ENCODE measurements at places on chromosomes 7 and 10. TPM values are rescaled to one million over a fixed set of nuclear protein-coding genes. Genes with fewer than 3 reads are reported as not detected.

GRCh38 chr7:108290459-108291151 lies 160.4 kb upstream of the LAMB4 start:
- no peak for DNase-seq

GRCh38 chr10:129932182-129932581 lies 31.9 kb downstream of the EBF3 start:
- peak; percentile 17 for DNase-seq

GRCh38 chr10:100966887-100967286 lies 2.4 kb upstream of the SEMA4G start:
- DNase-seq, result no peak

The ST8SIA6 gene
- 1.2 TPM for total RNA-seq

DNA sequence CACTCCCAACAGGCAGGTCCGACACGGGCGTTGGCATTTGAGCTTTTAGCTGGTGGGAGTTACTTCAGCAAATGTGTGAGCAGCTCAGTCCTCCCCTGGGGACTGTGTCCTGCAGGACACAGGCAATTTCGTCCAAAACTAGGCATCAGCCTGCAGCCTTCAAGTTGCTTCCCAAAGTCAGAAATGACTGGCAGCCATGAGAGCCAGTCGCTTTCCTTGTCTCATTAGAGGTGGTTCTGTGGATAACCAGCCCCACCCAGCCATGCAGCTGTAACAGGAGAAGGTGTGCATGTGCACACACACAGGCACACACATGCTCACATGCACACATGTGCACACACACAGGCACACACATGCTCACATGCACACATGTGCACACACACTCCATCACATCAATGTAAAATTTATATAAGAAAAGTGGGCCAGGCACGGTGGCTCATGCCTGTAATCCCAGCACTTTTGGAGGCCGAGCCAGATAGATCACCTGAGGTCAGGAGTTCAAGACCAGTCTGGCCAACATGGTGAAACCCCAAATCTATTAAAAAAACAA lies 138.8 kb upstream of the TCERG1L start:
- DNase-seq, result no peak

The TMUB1 gene
- total RNA-seq, result 40.3 TPM

DNA sequence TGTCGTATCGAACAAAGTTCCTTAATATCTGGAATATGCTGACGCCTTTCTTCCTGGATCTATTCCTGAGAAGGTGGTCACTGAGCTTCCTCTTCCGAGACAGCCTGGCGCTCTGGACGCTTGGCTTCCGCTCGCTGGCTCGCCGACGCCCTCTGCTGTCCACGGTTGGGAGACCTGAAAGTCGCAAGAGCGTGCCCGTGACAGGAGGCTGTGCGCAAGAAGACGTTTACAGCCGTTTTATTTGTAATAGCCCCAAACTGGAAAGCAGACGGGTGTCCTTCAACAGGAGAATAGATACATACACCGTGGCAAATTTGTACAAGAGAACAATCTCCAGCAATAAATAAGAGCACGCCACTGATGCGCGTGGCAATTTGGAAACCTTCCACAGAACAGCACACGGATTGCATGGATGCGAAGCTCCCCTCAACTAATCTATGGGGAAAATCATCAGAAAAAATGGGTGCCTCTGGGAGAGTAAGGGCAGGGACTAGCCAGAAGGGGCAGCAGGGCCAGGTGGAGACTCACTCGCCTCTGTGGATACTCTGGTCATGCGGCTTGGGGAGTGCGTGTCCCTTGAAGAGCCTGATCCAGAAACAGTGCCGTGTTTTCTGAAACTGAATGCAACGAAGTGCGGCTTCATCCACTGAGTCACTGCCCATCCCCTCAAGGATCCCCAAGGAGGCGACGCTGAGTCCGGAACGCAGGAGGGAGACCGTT lies 41.5 kb upstream of the BNIP3 start:
- DNase-seq, result peak; percentile 80

The CRPPA gene
- total RNA-seq, result 4.0 TPM

DNA sequence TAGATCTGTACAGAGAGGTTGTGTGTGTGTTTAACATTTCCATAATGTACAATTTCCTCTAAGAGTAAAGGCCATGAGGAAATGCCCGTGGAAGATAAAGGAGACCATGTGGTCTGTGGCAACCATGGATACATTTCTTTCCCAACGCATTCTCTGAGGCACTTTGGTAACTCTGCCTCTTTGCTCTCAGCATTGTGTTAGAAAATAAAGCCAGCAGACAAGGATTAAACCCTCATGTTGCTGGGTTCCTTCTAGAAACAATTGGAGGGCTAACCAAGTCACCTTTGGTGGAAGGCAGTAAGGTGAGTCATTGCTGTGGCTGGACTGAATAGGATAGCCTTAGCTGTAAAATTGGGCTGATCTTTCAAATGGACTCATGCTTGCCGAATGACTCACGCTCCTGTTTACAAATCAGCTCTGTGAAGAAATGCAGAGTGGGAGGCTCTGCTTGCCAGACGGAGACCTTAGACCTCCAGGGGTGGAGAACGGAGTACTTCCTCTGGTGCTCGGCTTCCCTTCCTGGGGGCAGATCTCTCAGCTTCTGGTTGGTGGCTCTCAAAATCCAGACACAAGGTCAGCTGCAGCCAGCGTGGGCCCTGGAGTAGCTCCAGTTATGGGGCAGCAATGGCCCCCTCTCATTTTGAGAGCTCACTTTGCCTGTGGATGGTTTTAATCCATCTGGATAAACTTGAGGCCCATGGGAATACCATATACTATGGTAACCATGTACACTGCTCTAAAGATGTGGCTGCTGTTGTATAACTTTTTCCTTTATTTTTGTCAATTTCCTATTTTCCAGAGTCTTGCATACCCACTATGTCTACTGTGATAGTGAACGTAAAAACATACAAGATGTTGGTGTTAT lies 137.3 kb downstream of the TCF7L2 start:
- DNase-seq, result peak; percentile 57

The SPACDR gene
- total RNA-seq, result 3.0 TPM

- DNase-seq, result no peak
Measured at GRCh38 chr10:6071181-6072175, 9.3 kb upstream of the IL2RA start.

GRCh38 chr7:761101-761500 lies 34.0 kb upstream of the PRKAR1B start:
- no peak for DNase-seq

The ASAH2 gene
- 3.8 TPM for total RNA-seq

DNA sequence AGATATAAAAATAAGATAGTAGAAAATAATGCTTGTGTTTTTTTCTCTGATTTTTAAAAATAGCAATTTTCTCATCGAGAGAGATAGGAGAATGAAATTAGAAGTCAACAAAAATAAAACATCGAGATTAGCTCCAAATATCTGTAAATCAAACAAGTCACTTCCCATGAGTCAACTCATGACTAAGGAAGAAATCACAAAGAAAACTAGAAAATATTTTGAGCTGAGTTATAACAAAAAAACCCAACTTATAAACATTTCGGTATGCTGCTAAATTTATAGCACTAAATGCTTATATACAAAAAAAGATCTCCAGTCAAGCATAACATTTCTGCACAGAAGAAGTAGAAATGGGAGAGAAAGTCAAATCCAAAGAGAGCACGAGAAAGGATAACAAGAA lies 140.1 kb downstream of the ITGA8 start:
- no peak for DNase-seq

The USP54 gene
- 38.0 TPM for total RNA-seq

DNA sequence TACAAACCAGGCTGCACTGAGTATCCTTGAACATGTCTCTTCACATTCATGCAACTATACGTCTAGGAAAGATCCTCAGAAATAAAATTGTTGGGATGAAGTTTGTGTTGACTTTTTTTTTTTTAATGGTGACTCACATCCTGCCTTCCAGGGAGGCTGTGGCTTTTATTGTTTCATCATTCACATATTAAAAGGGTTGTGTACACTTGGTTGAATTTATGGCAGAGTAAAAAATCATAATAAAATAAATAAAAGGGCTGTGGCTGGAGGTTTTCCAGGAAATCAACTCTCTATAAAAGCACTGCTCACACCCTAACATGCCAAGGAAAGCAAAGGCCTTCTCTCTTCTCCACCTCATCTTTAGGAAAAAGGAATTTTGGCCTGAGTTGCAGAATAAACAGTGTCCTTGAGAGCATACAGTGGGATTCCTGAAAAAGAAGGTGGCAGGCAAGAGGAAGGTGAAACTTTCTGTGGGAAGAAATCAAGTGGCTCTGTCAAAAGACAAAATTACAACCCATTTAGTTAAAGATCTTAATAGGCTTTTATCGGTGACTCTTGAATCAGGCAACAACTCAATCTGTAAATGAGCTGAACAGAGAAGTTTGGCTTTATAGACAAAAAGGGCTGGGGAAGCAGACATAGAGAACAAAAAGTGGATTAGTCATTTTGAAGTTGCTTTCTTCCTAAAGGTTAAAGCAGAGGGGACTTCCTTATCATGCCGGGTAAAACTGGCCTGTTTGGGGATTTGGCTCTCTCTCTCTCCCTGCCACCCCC lies 41.6 kb upstream of the FHIP2A start:
- DNase-seq, result no peak

DNA sequence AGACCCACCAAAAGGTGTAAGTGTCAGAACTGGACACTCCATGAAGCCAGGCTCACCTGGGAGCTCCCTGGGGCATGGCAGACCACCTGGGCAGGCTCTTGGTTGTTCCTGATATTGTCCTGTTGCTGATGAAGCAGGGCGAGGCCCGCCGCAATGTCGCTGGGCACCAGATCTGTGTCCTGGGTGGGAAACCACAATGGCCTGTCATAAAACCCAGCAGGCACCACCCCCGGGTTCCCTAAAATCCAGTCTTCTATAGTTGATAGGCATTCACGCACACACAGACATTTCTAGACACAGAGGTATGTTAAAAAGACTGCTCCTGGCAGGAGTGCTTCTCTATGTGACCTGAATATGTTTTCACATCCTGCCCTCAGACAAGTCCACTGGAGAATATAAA lies 15.0 kb downstream of the DAGLB start:
- DNase-seq, result no peak

The CLDN4 gene
- 4.4 TPM for total RNA-seq

The STOX1 gene
- total RNA-seq, result 1.2 TPM

DNA sequence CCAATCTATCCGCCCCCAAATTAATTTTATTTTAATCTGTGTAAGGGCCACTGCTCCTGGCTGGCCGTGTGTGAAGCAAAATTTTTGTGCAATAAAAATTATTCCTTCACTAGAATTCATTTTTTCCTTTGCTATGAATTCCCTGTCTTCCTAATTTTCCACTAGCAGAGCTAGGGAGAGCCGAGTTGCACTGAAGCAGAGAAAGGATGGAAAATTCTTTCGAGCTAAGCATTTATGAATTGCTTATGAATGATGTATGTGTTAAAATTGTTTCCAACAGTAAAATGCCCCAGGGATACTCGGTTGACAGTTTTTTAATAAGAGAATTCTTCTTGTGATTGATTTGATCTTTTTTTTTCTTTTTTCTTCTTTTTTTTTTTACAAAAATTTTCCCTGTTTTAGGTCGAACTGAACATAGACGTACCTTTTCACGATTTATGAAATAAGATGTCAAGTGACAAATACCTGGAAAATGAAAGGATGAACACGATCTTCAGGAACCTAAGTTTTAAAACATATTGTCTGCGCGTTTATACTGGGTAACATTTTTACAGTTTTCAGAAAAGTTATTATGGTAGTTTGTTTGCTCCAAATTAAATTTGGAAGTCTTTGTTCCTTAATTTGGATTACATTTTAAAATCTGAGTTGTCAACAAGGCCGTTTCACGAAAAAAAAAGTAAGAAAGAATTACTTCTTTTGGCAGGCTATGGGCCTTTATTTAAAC lies 288.8 kb upstream of the NFE2L3 start:
- DNase-seq, result no peak

The PIP gene
- total RNA-seq, result not detected

GRCh38 chr7:46202379-46202778 lies 281.3 kb upstream of the IGFBP3 start:
- no peak for DNase-seq

DNA sequence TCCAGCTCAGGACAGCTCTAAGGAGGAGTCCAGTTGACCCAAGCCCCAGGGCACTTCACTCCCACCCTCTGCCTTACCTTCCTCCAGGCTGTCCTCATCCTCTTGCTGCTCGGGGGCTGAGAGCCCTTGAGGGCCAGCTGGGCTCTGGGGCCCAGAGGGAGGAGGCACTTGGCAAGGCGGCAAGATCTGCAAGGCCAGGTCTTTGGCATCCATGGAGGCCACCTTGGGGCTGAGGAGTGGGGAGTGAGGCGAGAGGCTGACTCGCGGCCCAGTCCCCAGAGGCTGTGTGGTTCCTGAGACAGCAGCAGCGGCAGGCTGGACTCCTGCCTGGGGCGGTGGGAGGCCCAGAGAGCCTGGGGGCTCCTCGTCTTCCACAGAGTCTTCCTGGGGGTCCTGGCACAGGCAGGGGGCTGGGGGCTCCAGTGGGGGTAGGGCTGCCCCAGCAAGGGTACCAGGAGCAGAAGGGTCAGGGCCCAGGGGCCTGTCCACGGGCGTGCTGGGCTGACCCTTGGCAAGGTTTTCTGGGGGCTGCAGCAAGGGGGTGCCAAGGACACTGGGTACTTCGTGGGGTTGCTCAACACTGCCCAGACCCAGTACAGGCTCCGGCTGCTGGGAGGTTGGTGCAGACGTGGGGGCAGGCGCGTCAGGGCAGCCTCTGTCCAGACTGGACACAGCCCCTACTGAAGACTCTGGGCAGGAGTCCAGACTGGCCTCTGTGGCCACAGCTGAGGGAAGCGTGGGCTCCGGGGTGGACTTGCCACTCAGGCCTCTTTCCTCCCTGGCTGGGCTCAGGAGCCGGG lies 6.5 kb downstream of the NACAD start:
- DNase-seq, result no peak

GRCh38 chr7:49695971-49696370 lies 77.5 kb upstream of the VWC2 start:
- DNase-seq, result no peak

The AMZ1 gene
- total RNA-seq, result 0.24 TPM

The ATP6V0A4 gene
- not detected for total RNA-seq

GRCh38 chr10:96851281-96851680 lies 19.2 kb downstream of the LCOR start:
- no peak for DNase-seq

The FAM20C gene
- total RNA-seq, result 20.5 TPM

- no peak for DNase-seq
Measured at GRCh38 chr7:130129011-130129411, 58.7 kb downstream of the KLHDC10 start.

The DGKB gene
- 0.28 TPM for total RNA-seq
